Spinal cord (tissue), 10 donors: ENCODE measurements at places on chromosomes 11 and 22.

- DNase-seq, result no peak
Measured at GRCh38 chr11:94672636-94673035, 95.5 kb upstream of the AMOTL1 start.

DNA sequence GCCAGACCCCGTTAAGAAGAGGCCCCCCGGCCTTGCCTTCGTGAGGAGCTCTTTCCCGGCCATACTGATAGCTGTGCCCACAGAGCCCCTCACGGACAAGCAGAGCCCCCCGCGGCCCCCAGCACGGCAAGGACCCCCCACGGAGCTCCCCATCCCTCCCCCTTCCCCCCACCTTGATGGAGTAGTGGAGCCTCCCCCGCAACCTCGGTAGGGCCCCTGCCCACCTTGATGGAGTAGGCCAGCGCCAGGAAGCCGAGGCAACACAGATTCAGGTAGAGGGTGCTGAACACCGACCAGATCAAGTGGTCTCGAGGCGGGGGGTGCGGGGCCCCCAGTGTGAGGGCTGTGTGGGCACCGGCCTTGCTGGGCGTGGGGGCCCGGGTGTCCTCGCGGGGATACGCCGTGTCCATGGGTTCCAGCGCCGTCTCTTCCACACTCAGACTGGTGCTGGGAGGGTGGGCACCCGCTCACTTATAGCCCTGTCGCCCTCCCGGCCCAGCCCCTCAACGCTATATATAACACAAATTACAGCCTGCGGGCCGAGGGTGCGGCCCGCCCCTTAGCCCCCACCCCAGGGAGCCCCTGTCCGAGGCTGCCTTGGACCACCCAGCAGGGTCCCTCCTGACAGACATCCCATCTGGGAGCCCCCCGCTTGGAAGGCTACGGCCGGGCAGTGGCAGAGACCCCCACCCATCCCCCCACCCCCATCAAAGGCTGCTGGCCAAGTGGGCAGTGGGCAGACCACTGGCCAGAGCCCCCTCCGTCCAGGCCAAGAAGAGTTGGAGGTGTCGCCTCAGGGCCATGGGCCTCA lies at the start of gene IFITM5:
TSS of gene IFITM5 (minus strand) at position 446 of the 811 bp plus-strand sequence. CDS start at position 410, 36 bp downstream.
- no peak for DNase-seq

GRCh38 chr22:45472426-45472825 lies 30.3 kb upstream of the FBLN1 start:
- DNase-seq, result no peak

DNA sequence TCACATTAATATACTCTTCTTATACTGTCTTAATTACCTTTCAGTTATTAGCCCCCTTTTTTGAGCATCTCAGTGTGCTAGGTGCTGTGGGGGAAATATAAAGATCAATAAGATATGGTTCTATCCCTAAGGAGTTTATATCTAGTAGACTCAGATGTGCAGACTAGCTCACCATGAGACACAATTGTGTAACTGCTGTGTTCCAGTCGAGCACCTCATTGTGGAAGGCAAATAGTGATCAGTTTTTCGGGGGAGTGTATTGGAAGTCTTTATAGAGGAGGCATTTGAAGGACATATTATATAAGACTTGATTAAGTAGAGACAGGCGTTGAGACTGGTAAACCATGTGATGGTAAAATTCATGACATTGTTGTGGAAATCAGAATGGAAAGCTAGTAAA lies 11.8 kb downstream of the PDE3B start:
- no peak for DNase-seq

- DNase-seq, result no peak
Measured at GRCh38 chr11:119121811-119122124, 388 bp downstream of the HINFP start.

GRCh38 chr11:95084509-95084908 lies 5.1 kb upstream of the ENDOD1 start:
- no peak for DNase-seq

GRCh38 chr11:97622795-97623194 lies 1233.0 kb downstream of the JRKL start:
- no peak for DNase-seq

- DNase-seq, result no peak
Measured at GRCh38 chr11:128330203-128330602, 257.2 kb downstream of the ETS1 start.

GRCh38 chr22:46001426-46002106 lies 24.6 kb upstream of the WNT7B start:
- peak; percentile 84 for DNase-seq

GRCh38 chr11:134376150-134376921 lies 35.7 kb downstream of the B3GAT1 start:
- no peak for DNase-seq

DNA sequence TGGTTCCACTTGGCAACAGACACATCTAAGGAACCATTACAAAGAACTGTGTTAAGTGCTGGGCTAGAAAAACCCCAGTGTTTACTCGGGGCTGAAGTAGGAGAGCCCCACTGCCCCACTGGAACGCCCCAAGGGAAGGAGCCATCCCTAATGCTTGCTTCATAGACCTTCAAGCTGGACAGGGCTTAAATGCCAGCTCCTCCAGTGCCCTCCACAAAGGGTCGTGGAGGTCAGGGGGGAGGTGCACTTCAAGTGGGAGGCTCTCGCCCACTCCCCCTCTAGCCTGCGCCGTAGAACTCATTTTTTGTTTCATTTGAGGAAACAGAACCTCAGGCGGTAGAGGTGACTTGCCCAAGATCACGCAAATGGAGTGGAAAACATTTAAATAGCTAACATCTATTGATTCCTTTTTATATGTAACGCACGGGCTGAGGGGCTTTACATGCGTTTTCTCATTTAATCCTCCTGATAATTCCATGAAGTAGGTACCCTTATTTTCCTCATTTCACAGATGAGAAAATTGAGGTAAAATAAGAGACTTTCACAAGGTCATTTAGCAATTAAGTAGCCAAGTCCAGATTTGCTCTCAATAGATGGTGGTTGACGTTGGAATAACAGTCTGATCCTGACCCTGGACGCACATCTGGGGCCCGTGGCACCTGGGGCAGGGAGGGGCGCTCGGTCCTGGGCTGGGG lies 545 bp upstream of the ZDHHC13 start:
- DNase-seq, result no peak

- no peak for DNase-seq
Measured at GRCh38 chr22:48376936-48377712, 1450.5 kb downstream of the BRD1 start.

GRCh38 chr11:83543706-83544439 lies 257.7 kb upstream of the CCDC90B start:
- no peak for DNase-seq

GRCh38 chr11:10414659-10415058 lies 40.4 kb upstream of the AMPD3 start:
- no peak for DNase-seq

DNA sequence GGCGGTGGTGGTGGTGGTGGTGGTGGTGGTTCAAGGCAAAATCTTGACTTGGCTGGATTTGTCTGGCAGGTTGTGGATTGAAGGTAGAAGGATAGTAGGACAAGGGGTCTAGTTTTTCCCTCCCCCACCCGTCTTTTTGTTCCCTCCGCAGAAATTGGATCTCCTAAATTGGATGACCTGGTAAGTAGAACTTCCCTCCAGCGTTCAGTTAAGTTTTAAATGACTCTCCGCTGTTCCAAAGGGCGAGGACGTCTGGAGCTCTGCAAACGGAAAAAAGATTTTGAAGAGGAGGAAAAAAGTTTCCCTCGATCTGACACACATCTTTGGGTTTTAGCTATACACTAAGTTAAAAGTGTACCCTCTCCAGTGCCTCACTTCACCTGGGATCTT lies 422 bp upstream of the LGR4 start:
- no peak for DNase-seq

- no peak for DNase-seq
Measured at GRCh38 chr11:44946263-44946662, 4.4 kb downstream of the TP53I11 start.

GRCh38 chr11:91086028-91086427 lies 863.2 kb upstream of the CHORDC1 start:
- DNase-seq, result no peak

GRCh38 chr22:20388200-20388599 lies 5.8 kb upstream of the ZNF74 start:
- DNase-seq, result no peak

- peak; percentile 82 for DNase-seq
Measured at GRCh38 chr11:60926500-60926899, 2.2 kb downstream of the TMEM132A start.

GRCh38 chr11:59542142-59542810 lies 30.9 kb downstream of the OR4D9 start:
- DNase-seq, result no peak

DNA sequence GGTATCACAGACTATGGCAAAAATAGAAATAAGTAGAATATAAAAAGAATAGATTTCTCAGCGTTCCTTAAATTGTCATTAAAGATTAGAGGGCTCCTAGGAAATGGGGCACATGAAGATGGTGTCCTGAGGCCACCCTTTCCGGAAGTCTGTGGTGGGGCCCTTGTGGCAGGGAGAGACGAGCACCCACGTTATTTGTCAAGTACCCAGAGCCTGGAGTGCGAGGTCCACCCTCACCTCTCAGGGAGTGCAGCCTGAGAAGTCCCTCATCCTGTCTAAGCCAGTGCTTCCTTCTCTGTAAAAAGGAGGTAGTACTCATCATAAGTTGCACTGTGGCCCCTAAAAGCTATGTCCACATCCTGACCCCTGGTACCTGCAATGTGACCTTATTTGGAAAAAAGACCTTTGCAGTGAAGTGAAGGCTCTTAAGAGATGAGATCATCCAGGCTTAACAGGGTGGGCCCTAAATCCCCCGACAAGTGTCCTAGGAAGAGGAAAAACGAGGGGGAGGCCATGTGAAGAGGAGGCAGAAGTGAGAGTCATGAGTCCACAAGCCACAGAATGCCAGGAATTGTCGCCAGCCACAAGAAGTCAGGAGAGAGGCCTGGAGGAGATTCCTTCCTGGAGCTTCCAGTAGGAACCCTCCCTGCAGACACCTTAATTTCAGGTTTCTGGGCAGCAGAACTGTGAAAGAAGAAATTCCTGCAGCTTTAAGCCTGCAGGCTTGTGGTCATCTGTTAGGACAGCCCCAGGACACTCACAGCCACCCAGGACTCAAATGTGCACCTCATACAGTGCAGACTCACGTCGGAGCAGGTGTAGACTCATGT lies 76.8 kb upstream of the CCND1 start:
- no peak for DNase-seq
